Left hindlimb (tissue), 1 donor: ENCODE measurements at places on chromosomes 1 and 21.

GRCh38 chr1:50348449-50349241, 74.6 kb downstream of the DMRTA2 start:
- DNase-seq, result no peak

GRCh38 chr1:232617237-232617636, 12.7 kb downstream of the SIPA1L2 start:
- DNase-seq, result no peak

DNA sequence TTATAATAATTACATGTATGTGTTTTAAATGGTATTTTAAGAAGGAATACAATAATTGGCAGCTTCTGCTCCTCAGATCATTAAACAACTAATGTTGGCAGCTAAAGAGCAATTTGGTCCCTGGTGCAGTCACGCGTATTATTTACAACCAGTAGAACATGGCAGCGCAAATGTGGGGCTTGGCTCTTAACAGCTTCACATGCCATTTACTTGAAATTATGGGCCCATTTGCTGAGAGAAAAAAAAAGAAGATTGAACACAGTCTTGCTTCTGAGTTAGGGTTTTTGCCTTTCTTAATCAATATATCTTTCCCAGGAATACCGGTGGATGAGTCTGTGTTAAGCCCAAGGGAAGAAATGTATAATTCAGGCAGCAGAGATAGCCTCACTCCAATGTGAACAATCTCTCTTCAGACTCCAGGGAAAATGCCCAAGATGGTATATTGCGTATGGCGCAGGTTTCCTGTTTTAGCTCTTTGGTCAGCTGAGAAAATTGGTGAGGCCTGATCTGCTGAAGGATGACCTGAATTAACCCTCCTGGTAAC, 174.5 kb downstream of the DISC1 start:
- no peak for DNase-seq

DNA sequence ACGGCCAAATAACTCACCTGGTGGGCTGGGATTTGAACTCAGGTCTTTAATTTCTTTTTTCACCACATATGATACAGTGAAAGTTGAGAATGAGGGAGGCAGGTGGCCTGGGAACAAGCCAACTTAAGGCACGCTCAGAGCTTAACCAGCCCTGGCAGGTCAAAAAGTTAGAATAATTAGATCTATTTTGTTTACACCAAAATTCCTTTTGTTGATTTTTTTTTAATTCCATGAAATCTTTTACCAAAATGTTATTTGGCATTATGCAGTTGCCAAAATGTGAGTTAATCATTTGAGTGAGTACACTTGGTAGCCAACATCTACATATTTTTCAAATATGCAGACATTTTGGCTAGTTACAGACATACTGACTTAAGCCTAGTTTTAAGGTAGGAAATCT, 36.8 kb downstream of the LHX8 start:
- DNase-seq, result no peak

GRCh38 chr1:102838016-102838415, 270.3 kb downstream of the COL11A1 start:
- DNase-seq, result no peak

DNA sequence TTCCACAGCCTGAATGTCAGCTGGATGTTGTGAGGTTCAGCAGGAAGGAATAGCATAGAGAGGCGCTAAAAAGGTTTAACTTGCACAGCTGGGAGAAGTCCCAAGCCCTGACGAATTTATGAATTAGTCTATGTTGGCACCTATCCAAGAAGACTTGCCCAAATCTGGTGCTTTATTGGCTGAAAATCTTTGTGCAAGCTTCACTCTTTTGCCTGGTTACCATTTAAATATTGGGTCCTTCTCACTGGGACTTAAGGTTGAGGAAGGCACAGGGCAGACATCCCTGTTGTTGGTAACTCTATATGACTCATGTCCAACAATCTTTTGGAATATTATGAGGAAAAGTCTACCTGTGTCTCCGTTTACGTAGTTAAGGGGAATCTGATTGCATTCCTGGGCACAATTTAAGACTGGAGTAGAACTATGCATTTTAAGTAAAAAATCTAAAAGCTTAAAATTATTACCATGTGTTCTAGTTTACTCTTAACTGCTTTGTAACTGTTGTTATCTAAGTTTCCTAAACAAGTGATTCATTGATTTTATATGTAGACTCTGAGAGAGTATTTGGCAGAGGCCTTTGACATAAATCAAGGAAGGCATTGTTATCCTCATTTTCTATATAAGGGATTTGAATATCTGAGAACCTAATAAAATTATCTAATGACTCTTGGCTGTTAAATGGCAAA, 181.7 kb upstream of the DPYD start:
- DNase-seq, result no peak

- no peak for DNase-seq
Observed at GRCh38 chr1:100759188-100759587, 39.6 kb downstream of the VCAM1 start.

GRCh38 chr1:81681601-81682266, 119.0 kb upstream of the ADGRL2 start:
- DNase-seq, result peak; percentile 31

DNA sequence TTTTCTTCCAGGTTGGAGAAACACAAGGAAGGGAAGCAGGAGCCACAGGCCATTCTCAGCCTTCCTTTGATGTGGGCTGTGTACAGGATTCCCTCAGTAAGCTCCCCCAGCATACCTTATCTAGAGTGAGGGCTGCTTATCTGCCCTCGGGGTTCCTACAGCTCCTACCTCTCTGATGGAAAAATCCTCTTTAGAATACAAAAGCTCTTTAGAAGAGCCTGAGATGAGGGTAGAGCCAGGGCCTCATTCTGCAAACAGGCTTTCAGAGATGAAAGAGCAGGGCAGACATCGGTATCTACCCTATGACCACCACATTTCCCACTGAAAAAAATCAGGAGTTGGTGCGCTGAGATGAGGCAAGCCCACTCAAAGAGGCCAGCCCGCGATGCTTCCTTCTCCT, 85.1 kb downstream of the PLPP3 start:
- no peak for DNase-seq

DNA sequence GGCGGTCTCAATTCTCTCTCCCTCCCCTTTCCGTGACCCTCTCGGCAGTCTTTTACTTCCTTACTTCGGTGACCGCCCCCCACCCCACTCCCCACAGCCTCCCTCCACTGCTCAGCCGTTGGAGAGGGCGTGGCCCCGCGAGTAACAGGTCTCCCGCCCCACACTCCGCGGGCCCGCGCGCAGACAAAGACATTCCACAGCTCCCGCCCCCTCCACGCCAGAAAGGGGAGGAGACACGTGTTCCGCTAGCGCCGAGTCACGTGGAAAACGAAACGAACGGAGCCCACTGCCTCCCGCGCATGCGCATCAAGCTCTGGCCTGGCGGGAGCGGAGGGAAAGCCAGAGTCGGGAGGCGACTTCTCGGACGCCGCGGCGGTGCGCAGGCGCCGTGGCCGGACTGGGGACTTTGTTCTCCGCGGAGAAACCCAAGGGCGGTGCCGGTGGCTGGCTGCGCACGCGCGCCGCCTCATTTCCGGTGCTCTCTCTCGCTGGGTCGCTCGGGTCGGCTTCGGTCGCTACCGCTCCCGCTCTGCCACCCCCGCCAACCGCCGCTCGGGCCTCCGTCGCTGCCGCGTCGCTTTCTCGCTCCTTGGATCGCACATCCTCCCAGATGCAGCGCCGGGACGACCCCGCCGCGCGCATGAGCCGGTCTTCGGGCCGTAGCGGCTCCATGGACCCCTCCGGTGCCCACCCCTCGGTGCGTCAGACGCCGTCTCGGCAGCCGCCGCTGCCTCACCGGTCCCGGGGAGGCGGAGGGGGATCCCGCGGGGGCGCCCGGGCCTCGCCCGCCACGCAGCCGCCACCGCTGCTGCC, at the start of gene KHDRBS1:
TSS of gene KHDRBS1 (plus strand) at position 483 of the 813 bp plus-strand sequence. CDS start at position 611, 128 bp downstream.
- DNase-seq, result peak; percentile 100

- no peak for DNase-seq
Observed at GRCh38 chr1:44655609-44656008, 18.7 kb downstream of the TMEM53 start.
